Stimulated activated memory B cell treated with anti-CD40 and anti-IgM and Interleukin-4, amounts not matched to agents 10 μg/mL and 1 μg/mL and 100 μg/mL, for 72 hours (primary cell): ENCODE measurements at places on chromosomes 13 and 19.

GRCh38 chr19:35306473-35307246 is 14.7 kb downstream of the MAG start:
- no peak for ATAC-seq

- no peak for ATAC-seq
These were observed 176.3 kb downstream of the ABCC4 start for GRCh38 chr13:95124959-95125358.

GRCh38 chr13:20980899-20981298 is 78.4 kb upstream of the XPO4 start:
- ATAC-seq, result no peak

DNA sequence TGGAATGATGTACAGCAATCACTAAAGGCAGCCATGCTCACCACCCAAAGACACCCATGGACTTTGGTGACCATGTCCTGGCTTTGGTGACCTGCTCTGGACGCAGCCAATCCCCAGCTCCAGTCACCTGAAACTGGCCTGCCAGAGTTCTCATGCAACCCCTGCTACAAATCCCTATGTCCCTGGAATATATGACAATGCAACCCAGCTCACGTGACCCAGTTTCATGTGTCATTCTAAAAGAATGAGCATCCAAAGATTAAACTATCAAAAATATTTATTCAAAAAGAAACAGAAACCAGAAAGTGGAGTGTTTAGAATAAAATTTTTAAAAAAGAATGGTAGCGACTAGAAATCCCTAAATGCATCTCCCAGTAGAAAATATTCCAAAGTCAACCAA is 203.3 kb upstream of the IRS2 start:
- no peak for ATAC-seq

GRCh38 chr13:35727881-35728280 is 251.4 kb upstream of the MAB21L1 start:
- no peak for ATAC-seq

GRCh38 chr19:43578787-43579186 is 3.2 kb downstream of the PINLYP start:
- ATAC-seq, result no peak

DNA sequence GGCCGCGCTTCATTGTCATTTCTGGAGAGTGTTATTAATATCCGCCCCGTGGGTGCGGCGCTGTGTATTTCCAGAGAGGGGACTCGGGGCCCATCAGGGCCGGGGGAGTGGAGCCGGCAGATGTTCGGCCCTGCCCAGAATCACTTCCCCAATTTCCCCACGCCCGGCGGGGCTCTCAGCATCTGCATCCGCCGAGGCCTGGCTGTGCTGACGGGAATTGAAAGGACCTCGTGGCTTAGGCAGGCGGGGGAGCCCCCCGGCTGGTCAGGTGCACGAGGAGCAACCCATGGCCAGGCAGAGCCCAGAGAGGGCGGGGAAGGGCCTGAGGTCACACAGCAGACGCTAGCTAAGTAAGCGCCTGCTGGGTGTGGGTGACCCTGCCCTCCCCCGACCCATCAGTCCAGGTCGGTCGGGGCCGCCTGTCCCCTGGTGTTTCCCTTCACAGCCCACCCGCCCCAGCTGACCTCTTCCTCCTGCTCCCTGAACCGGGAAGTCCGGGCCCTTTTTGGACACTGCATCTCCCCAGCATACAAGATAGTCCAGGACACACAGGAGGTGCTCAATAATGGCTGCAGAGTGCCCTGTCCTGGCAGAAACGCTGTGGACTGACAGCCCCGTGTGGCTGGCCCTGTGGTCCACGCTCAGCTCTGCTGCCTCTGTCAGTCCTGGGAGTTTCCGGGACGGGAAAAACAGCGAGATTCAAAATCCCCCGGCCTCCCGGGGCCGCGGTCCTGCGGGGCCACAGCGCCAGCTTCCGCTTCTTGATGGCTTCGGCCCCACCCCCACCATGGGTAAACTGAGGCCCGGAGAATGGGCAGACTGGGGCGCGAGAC is 22.1 kb downstream of the ARID3A start:
- ATAC-seq, result peak; percentile 91

DNA sequence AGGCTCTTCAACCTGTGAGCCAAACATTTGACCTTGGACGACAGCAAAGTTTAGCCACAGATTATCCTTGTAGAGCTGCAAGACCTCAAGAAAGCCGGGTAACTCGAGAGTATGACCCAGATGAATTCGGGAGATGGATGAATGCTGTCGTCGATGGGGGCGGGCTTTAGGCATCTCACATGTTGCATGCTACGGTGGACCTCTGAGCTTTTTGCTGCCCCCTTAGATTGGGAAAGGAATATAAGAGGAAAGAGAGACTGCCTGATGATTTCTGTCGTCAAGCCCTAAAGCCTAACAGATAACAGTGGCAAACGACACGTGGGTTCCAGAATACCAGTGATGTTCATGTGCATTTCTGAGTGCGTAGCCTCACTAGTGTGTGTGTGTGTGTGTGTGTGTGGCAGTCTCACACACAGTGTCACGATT is 730 bp upstream of the ABCC4 start:
- peak; percentile 10 for ATAC-seq

- ATAC-seq, result no peak
These were observed 57.3 kb upstream of the TNFRSF19 start for GRCh38 chr13:23512762-23513395.

DNA sequence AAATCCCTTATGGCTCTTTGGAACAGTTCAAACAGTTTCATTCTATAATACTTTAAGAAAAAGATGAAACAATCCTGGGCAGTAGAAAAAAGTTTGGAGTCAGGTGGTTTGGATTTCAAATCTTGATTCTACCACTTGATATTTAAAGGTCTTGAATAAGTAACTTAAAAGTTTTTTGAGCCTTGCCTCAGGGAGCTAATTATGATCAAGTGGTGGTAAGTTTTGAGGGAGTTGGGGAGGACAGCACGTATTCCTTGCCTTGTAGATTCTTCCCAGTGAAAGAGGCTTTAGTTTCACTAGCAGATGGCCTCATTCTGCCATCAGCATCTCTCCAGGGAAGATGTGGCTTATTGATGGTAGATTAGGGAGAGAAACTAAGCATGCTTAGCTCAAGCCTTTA is 168.4 kb upstream of the CSNK1A1L start:
- no peak for ATAC-seq

DNA sequence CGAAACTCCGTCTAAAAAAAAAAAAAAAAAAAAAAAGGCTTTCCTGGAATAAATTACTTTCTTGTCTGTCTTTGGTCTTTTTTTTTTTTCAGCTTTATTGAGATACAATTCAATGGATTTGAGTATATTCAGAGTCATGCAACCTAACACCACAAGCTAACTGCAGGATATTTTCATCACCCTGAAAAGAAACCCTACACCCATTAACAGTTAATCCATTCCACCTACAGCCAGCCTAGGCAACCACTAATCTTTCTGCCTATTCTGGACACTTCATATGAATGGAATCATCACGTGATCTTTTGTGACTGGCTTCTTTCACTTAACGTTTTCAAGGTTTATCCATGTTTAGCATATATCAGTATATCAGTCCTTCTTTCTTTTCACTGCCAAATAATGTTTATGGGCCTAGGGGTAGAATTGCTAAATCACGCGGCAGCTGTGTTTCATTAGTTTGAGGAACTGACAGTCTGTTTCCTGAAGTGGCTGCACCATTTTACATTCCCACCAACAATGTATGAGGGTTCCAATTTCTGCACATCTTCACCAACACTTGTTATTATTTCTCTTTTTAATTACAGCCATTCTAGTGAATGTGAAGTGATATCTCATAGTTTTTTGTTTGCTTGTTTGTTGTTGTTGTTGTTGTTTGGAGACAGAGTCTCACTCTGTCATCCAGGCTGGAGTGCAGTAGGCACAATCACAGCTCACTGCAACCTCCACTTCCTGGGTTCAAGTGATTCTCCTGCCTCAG is 19.9 kb downstream of the LRFN3 start:
- no peak for ATAC-seq

DNA sequence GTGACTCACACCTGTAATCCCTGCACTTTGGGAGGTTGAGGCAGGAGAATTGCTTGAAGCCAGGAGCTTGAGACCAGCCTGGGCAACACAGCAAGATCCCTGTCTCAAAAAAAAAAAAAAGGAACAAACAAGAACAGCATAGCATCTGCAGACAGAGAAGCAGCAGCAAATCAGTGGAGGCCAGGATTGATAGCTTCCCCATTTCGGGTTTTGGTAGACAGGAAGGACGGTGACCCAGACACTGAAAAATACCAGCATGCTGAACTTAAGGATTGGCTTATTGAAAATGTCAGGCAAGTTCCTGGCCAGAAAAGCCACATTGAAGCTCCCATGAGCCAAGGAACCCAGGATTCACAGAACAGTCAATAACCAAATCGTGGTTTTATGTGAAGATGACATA is 3.0 kb downstream of the ZNF490 start:
- no peak for ATAC-seq

DNA sequence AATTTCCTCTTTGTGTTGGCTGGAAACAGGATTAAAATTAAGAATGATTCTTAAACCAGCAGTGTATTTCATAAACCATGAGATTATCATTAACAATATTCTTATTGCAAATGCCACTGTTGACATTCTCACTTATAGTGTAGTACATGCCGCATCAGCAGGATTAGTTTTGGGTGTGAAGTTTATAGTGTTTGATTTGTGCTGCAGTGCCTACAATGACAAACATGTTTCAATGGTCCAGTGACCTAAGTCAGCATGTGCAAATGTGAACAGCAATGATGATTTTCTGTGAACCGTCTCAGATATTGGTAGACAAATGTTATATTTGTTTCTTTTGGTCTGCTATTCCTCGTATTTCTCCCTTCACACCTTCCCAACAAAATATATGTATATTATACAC is 49.8 kb upstream of the TDRD3 start:
- ATAC-seq, result no peak

GRCh38 chr19:45659096-45659729 is 8.8 kb upstream of the GIPR start:
- peak; percentile 36 for ATAC-seq

- peak; percentile 56 for ATAC-seq
These were observed 8.1 kb upstream of the SEMA6B start for GRCh38 chr19:4567584-4568071.

DNA sequence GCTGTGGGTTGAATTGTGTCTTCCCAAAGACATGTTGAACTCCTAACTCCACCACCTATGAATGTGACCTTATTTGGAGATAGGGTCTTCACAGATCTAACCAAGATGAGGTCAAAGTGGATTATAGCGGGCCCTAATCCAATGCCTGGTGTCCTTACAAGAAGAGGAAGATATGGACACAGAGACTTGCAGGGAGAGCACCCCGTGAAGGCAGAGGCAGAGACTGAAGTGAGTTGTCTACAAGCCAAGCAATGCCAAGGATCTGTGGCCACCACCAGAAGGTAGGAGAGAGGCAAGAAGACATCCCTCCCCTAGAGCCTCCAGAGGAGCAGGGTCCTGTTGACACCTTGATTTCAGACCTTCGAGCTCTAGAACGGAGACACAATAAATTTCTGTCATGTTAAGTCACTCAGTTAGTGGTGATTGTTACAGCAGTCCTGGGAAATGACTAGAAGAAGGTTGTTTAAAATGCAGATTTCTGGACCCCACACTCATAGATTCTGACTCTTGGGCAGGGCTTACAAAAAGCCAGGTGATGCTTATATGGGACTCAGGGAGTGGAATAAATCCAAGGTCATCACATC is 70.6 kb downstream of the FGF9 start:
- ATAC-seq, result no peak

GRCh38 chr19:10839114-10840050 is 3.4 kb upstream of the TMED1 start:
- no peak for ATAC-seq

- ATAC-seq, result no peak
These were observed 12.7 kb downstream of the SUGT1 start for GRCh38 chr13:52665325-52665724.

GRCh38 chr19:27974082-27974513 is 1238.9 kb downstream of the UQCRFS1 start:
- ATAC-seq, result no peak

DNA sequence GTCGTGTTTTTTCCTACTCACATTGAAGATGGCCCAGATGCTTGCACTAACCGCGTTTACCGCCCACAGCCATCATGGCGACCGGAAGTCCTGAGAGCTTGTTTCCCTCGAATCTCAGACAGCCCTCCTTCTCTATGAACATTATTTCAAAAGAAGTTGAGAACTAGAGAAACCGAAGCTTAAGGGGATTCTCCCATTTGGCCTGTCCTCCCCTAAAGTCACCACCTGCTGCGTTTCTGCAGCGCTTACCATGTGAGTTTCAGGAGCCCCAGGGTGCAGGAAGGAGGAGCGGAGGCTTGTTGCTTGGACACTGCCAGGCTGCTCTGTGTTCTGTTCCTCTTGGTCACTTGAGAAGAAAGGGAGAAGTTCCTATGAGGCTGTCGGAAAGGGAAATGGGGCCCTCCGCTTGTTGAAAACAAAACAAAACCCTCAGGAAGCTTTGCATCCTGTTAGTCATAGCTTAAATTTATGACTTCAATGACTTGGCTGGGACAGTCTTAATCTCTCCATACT is 6.2 kb downstream of the CARD8 start:
- ATAC-seq, result peak; percentile 96

DNA sequence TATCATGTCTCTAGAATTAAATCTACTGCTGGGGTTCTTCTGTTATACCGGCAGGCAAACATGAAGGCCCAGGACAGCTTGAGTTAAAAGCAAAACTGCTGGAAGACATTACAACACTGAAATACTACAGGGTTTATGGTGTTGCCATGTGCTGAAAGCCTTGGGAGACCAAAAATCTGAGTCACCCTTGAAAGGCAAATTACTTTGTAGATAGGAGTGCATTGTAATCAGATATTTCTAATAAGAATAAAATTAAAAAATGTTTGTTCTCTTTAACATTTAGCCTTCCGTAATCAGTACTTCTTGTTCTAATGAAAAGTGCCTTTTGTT is 181.3 kb downstream of the PCDH9 start:
- no peak for ATAC-seq

DNA sequence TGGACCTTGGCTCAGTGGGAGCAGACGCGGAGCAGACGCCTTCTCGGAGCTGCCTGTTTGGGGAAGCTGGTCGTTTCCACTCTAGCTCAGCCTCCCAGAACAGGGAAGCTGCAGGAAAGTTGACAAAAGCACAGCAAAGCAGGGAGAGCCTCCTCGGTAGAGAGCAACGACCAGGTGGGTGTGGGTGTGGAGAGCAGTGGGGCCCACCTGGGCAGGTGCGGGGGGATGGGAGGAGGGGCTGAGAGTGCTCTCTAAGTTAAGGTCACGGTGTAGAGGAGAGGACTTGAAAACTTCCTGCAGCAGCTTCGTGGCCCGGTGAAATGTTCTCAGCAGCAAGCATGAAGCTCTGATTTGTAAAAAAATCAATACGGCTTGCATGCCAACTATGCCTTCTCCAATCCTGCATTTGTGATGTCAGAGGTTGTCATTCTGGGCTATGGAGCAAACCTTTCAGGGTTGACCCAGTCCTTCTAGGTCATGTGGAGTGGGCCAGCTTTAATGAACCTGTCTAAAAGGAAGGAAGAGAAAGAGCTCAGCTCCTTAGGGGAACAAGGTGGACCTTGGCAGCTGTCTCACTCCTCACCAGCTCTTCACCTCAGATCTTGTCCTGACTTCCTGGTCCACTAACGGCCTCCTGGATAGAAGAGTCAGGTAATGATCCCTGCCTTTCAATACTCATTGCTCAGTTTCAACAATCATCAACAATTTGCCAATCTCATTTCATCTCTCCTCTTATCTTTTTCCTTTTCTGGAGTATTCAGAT is 85.8 kb upstream of the UBL3 start:
- ATAC-seq, result peak; percentile 48

- no peak for ATAC-seq
These were observed 159.5 kb downstream of the KDM4B start for GRCh38 chr19:5128251-5128935.
